ENCODE measurements at places on chromosomes 4 and X.

- no peak for DNase-seq
Observed at GRCh38 chr4:48640699-48641098, 139.4 kb downstream of the FRYL start.

- no peak for DNase-seq
Observed at GRCh38 chr4:7347981-7348380, 86.7 kb downstream of the PSAPL1 start.

- DNase-seq: no peak
Observed at GRCh38 chr4:105417624-105418023, 56.2 kb downstream of the PPA2 start.

- no peak for DNase-seq
Observed at GRCh38 chrX:47297874-47298273, 65.1 kb downstream of the USP11 start.

DNA sequence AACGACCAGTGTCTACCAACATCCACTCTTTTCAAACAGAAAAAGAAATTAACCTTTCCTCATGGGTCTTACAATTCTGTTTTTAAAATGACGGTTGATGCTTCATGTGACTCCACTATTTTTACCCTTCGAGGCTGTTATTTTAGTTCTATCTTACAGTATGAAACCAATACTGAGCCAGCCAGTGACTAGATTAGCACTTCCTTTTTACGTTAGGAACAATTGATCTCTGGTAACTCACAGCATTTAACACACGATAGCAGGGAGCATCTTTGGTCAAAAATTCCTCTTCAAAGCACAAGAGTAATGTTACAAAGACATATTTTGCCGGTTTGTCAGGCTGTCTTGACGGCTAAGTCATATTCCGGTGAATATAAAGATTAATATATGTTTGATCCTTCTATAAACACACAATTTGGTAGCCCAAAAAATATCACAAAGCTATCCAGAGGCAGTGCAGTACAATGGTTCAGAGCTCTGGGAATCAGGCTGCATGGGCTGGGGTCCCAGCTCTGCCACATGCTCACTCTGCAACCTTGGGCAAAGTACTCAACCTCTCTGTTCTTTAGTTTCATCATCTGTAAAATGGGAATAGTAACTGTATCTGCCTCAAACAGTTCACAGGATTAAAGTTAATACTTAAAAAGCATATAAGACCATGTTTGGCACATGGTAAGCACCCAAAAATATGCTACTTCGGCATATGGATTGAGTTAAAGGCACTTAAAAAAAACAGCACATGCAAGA, 62.9 kb upstream of the TXK start:
- no peak for DNase-seq

DNA sequence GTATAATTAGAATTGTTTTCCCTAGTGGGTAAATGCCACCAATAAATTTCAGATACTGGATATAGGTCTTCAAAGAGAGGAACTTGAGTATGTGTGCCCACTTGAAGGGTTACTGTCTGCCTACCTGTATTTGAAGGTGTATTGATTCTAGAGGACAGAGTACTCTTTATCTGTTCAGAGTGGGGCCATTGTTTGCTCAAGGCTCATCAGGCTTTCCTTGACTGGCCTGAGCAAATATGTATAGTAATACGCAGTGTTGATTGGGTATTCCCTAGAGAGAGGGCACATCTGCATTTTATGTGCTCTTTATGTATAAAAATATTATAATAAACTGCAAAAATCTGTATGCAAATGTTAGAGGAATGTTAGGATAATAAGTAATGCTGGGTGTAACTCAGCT, 23.7 kb downstream of the RP2 start:
- no peak for DNase-seq

- DNase-seq: no peak
Observed at GRCh38 chr4:113566015-113566795, 195.3 kb downstream of the CAMK2D start.

- DNase-seq: no peak
Observed at GRCh38 chr4:69601065-69601464, 38.4 kb downstream of the UGT2A2 start.

DNA sequence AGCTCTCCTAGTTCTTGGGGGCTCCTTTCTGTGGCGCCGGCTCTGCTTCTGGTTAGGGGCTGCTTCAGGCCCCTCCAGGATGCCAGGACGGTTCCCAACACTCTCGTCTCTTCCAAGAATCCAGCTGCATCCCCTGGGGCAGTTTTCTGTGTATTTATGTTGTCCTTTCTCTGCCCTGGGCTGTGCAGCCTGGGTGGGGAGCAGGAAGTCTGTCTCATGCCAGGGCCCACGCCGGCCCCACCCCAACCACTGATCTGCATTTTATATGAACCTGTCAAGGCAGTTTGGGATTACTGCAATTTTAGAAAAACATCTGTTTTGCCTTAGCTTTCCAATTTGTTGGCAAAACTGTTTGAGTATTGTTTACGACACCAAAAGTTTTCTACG, 14.6 kb downstream of the CTBP1 start:
- no peak for DNase-seq

DNA sequence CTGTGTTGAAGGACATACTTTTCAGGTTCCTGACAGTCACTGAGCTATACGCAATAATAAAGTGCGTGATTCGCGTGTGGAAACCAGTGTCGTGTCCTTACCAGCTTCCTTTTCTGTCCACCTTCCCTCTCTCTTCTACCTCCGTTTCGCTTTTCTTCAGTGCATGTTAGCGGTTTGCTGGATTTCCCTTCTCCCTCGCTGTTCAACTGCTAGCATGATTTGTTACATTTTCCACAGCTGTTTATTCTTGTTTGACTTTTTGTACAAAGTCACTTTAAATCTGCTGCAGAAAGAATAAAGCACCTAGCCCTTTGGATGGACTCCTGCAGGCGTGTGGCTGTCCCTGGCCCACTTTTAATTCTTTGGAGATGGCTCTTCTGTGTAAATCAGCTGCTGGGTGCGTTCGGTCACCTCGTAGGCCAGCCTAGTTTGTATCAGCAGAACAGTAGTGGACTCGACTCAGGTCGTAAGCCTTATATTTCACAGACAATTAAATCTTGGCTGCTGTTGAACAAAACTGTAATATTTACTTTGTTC, 8.9 kb upstream of the HAND2 start:
- peak; percentile 2 for DNase-seq

- DNase-seq: no peak
Observed at GRCh38 chrX:8861908-8862307, 60.7 kb upstream of the FAM9A start.

DNA sequence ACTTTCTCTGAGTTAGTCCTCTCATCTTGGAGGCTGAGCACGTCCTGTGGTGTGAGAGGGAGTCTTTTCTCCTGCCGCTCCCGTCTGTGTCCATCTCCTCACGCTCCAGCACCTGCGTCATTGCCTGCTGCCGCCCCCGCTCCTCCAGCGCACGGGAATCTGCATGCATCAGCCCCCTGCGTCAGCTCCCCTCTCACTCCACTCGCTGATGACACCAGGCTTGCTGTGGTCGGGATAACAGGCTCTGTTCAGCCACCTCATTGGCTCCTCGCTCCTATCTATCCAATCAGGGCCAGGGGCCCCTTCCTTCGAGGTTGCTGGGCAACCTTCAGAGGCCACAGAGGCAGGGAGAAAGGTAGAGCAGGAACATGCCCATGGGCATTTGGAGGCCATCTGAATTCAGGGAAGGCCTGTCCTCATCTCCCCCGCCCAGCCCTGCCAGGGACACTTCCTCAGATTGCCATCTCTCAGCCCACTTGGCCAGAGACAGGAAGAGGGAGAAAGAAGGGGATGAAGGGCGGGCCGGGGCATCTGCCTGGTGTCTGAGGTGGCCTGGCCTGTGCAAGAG, 9.3 kb downstream of the ZNF185 start:
- no peak for DNase-seq

GRCh38 chrX:40852586-40852985, 117.2 kb upstream of the MED14 start:
- DNase-seq: no peak

- DNase-seq: no peak
Observed at GRCh38 chr4:11497212-11497806, 68.6 kb upstream of the HS3ST1 start.

DNA sequence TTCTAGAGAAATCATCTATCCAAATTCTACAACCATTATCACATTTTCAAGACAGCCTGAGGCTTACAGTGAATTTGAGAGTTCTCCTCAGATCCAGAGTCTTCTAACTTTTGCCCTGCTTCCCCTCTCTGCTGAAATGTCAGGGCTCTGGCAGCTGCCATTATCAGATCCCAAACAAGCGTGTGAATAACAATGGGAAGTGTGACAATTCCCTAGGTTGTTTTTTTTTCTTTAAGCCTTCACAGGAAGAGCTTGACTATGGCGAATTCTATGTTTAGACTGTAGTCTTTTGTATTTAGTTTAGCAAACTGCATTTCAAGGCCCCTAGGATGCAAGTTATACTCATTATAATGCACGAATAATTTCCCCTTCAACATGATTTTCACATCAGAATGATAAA, 61.3 kb upstream of the KDR start:
- DNase-seq: no peak

GRCh38 chr4:128591482-128591881, 218.0 kb upstream of the JADE1 start:
- no peak for DNase-seq

DNA sequence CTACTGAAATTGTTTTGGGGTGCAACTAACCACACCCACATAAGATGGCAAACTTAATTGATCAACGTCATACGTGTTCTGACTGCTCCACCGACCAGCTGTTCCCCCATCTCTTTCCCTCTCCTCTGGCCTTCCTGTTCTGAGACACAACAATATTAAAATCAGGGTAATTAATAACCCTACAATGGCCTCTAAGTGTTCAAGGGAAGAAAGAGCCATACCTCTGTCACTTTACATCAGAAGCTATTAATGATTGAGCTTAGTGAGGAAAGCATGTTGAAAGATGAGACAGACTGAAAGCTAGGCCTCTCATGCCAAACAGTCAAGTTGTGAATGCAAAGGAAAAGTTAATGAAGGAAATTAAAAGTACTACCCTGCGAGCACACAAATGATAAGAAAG, 173.9 kb upstream of the FTHL17 start:
- no peak for DNase-seq

DNA sequence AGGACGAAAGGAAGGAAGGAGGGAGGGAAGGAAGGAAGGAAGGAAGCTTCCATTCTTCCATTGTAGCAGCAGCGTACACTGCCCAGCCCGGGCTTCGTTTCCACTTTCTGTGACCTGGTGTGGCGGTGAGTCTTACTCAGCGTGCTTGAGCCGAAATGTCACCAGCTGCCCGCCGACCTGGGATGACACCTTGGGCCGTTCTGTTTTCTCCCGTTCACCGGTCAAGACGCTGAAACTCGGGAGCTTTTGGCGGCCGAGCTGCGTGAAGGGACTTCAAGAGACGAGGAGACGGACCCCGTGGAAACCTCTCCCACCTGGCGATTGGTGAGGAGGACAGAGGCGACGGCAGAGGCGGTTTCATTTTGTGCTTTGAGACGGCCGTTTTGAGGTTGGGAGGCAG, 47.1 kb upstream of the PPP2R3B start:
- DNase-seq: no peak

DNA sequence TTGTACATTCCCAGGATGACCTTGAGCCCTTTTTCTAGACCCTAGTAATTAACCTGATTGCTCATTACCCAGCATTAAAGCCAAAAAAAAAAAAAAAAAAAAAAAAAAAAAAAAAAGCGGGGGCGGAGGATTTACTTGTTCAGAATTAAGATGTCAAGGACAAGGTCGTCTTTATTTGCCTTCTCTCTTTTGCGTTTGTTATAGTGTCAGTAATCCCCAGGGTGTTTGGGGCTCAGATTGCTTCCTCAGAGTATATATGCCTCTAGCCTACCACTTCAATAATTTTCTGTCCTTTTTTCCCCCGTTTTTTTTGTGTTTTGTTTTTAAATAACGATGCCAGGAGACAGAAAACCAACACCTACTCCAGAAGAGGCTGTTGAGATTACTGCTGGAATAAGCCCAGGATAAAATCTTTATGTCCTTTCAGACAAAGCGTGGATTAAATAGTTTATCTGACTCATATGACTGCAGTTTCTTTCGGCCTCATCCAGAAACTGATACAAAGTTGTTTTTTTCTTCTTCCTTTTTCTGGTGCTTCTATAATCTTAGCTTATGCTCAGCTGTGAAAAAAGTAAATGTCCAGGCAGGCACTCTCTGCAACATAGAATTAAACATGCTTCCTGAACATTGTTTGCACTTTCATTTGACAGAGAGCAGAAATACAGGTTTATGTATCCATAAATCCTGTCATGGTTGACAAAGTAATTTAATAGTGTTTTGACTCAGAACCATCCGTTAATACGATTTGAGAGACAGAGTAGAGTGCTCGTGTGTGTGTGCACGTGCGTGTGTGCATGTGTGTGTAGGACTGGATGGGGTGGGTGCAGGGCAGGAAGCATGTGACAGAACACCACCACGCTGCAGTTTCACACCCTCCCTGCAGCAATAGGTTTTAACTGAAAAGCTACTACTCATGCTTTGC, 138.6 kb downstream of the AFF1 start:
- peak; percentile 39 for DNase-seq

- no peak for DNase-seq
Observed at GRCh38 chrX:11269996-11270395, 23.2 kb upstream of the AMELX start.

DNA sequence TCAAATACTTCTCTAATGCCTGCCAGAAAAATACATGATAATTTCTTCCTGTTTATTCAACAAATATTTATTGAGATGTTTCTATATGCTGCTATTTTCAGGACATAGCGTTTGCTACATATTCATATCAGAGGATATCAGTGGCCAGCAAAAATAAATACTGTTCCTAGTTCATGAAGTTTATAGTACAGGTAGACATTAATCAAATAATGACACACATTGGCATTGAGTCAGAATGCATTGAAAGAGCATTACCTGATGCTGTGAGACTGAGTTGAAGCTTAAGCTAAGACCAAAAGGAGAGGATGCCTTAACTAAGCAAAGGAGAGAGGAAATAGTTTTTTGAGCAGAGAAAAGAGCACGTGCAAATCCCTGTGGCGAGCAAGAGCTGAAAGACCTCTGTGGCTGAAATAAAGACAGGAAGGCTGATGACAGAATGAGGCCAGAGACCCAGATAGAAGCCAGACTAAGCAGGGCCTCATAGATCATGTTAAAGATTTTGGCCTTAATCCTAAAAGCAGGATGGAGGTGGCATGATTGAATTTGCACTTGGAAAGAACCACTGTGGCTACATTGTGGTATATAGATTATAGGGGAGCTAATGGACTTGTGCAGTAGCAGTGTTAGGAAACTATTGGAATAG, 36.2 kb downstream of the FAM241A start:
- DNase-seq: no peak

DNA sequence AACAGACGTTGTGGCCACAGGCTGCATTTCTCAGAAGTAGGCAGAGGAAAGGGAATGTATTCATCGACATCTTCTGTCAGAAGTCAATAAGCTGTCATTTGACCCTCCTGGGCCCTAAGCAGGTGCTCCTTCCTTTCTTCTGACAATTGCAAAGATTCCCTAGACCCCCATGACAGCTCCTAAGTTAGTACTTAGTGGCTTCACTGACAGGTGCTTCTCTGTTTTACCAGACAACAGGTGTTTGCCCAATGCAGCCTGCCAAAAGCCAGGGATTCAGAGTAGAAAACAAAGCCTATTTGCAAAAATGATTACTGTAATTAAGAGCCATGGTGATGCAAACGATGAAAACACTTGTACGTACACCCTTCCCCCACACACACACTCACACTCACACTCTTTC, 7.5 kb upstream of the FGF5 start:
- DNase-seq: peak; percentile 11

- no peak for DNase-seq
Observed at GRCh38 chrX:108131471-108131870, 39.9 kb downstream of the ATG4A start.

All from NCI-H1694 treated with DMSO at 0.1 percent for 48 hours (cell line).